ENCODE measurements at places on chromosomes 16 and 17.

GRCh38 chr16:88389621-88390160 lies 6.9 kb downstream of the ZNF469 start:
- no peak for DNase-seq

DNA sequence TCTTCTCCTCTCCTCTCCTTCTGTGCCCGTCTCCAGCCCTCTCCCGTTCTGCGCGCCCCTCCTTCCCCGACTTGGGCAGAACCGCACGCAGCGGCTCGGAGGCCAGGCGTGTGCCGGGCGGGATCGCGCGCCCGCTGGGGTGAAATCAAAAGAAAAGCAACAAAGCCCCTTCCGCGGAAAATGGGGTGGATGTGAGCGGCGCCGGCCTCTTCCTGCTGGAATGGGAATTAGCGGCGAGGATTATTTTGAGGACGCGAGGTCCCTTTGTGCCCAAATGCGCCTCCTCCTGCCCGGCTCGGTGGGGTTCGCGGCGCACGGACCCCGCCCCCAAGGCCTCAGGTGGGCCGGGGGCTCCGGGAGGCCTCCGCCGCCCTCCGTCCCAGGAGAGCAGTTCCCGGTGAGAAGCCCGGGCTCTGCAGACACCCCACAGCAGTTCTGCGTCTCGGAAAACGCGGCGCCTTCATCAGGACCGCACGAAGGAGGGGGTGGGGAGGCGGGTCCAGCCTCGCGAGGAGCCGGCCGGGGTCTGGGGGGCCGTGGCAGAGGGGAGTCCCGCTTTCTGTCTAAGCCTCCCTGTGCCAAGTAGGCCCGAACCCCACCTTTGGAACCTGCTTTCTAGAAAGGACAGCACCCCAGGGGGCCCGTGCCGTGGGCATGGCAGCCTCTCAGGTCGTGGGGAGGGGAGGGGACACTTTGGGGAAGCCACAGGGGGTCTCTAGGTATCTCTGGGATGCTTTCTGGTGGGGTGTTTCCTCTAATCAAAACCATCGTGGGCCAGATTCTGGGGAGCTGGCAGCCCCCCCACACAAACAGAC lies 91.0 kb upstream of the CBX4 start:
- DNase-seq, result no peak

GRCh38 chr16:89038221-89038721 lies 55.4 kb upstream of the ACSF3 start:
- no peak for DNase-seq

DNA sequence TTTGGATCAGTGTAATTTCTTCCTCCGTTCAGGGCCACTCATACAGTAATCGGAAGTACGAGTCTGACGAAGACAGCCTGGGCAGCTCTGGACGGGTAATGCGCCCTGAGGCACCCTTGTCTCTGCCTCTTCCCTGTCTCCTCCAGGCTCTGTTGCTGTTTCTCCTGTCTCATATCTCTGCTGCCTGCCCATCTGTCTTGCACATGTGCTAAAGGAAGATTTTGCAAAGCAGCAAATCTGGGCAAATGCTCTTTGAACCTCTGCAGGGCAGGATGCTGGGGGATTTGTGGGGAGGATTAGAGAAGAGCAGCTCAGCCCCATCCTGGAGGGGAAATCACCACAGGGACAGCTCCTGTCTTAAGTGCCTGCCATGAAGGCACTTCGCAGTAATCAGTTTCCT lies 32.4 kb upstream of the POLR3E start:
- DNase-seq, result no peak

DNA sequence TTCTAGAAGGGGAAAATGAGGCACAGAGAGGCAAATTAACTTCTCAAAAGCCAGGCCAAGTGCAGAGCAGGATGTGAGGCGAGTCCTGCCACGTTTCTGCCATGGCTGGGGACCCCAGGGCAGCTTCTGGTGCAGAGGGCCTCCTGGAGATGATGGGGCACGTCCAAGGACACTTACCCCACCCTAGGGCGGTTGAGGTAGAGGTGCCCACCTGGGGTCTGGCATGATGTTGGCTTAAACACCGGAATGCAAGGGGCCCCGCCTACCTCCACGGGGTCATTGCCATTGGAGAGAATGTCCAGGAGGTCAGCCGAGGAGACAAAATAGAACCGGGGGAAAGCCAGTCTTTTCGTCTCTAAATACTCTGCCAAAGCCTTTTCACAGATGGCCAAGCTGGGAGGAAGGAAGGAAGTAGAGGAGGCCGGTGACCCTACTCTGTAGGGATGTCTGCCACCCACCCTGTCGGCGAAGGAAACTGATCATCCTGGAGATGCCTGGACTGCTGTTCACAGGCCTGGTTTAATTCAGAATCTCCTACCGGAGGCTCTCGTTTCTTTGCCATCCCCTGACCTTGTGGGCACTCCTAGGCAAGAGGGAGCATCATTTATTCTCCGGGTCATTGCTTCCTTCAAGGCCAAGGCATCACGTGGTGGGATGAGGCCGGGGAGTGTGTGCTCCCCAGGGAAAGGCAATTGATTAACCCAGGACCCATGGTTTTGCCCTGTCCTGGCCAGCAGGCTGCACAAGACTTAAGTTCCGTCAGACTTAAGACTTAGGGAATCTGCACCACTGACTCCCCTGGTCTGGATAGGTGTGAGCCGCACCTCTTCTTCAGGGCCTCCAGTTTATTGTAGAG lies 70.5 kb downstream of the DNAH17 start:
- no peak for DNase-seq

GRCh38 chr16:66474750-66475199 lies 47.7 kb downstream of the BEAN1 start:
- no peak for DNase-seq

DNA sequence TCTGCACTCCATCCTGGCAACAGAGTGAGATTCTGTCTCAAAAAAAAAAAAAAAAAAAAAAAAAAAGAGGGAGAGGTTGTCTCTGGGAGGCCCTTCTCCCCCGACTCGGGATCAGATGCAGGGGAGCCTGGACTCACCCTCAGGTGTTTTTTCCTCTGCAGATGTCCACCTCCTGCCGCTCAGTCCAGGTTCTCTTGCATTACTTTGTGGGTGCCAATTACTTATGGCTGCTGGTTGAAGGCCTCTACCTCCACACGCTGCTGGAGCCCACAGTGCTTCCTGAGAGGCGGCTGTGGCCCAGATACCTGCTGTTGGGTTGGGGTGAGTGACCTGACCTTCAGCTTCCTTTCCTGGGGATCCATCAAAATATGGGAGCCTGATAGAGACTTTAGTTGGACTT lies 34.1 kb downstream of the GLP2R start:
- no peak for DNase-seq

GRCh38 chr17:28519236-28519635 lies 13.1 kb downstream of the FOXN1 start:
- DNase-seq, result no peak

- no peak for DNase-seq
These were observed 32.0 kb upstream of the B4GALNT2 start for GRCh38 chr17:49100601-49101000.

DNA sequence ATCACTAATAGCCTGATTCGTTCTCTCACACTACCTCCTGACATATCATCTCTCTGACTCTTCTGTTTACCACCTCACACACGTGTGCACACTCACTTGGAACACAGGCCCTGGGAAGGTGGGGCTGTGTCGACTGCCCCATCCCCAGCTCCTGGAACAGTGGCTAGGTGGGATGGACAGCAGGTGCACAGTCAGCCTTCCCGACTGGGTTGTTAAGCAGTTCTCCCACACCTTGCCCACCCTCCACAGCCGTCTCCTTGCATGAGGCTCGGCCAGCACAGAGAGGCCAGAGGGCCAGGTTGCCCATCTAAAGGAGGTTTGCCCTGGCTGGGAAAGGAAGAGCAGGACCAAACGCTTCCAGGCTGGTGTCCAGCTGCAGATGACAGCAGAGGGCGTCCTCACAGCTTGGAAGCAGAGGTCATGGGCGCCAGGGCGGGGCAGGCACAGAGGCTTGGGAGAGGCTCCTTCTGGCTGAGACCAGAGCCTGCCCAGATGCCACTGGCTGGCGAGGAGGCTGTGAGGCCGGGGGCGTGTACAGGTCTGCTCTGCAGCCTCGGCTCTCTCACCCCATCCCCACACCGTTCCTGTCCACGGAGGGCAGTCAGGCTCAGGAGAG lies 92.8 kb downstream of the AMFR start:
- no peak for DNase-seq

DNA sequence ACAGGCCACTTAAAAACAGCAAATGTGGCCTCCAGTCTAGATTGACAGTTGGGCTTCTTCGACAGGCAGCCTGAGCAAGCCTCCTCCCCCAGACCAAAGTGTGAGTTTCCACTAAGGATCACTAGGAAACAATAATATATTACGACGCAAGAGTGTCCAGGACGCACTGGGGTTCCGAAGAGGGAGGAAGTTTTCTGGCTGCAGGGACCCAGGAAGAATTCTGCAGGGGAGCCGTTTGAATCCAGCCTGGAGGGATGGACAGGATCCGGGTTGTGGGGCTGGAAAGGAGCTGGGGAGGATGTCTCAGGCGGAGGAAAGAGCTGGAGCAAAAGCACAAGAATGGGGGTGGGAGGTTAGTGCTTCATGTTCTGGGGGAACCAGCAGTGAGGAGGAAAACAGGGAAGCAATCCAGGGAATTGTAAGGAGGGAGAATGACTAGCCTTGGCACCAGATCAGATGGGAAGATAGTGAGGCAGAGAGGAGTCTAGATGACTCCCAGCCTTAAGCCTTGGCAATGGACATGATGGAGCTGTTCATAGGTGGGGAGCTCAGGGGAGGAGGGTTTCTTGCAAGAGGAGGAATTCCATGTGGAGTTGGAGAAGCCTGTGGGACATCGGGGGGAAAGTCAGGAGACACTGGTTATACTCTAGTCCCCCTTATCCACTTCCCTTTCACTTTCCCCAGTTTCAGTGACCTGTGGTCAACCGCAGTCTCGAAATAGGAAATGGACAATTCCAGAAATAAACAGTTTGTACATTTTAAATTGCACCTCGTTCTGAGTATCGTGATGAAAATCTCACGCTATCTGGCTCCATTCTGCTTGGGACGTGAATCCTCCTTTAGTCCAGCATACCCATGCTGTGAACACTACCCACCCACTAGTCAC lies 26.6 kb downstream of the NGFR start:
- no peak for DNase-seq

GRCh38 chr17:62140836-62141235 lies 75.8 kb upstream of the MED13 start:
- DNase-seq, result no peak

DNA sequence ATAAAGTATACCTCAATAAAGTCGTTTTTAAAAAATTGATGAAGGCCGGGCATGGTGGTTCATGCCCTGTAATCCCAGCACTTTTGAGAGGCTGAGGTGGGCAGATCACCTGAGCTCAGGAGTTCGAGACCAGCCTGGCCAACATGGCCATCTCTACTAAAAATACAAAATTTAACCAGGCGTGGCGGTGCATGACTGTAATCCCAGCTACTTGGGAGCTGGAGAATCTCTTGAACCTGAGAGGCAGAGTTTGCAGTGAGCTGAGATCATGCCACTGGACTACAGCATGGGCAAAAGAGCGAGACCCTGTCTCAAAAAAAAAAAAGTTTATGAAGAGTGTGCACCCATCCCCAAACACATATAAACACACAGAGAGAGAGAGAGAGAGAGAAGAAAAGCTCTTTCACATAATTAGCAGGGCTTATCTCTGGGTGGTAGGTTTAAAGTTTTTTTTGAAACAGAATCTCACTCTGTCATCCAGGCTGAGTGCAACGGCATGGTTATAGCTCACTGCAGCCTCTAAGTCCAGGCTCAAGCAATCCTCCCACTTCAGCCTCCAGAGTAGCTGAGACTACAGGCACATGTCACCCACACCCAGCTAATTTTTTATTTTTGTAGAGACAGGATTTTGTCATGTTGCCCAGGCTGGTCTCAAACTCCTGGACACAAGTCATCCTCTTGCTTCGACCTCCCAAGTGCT lies 3.0 kb downstream of the SREBF1 start:
- DNase-seq, result no peak

- DNase-seq, result no peak
These were observed 20.5 kb downstream of the ZNF385C start for GRCh38 chr17:42077755-42078154.

- no peak for DNase-seq
These were observed 41.3 kb downstream of the UBN1 start for GRCh38 chr16:4888428-4889135.

DNA sequence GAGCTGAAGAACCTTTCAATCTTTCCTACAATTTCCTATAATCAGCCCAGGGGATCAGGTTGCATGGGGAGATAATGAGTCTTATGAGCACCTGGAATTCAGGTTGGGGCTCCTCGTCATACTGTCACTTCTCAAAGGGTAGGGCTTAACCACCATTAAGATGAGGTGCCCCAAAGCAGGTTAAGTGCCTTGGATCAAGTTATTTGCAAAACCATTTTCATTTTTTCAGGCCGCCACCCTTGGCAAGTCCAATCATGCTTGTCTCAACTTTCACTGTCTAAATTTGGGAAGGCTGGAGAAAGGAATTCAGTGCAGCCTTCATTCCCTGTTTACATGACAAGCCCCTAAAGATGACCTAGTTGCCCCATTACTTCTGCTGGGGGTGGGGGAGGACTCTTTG lies 44.9 kb upstream of the TANGO6 start:
- no peak for DNase-seq

- DNase-seq, result no peak
These were observed 8.8 kb downstream of the GPR139 start for GRCh38 chr16:20064931-20065330.

- no peak for DNase-seq
These were observed 12.5 kb upstream of the DPEP1 start for GRCh38 chr16:89600956-89601355.

DNA sequence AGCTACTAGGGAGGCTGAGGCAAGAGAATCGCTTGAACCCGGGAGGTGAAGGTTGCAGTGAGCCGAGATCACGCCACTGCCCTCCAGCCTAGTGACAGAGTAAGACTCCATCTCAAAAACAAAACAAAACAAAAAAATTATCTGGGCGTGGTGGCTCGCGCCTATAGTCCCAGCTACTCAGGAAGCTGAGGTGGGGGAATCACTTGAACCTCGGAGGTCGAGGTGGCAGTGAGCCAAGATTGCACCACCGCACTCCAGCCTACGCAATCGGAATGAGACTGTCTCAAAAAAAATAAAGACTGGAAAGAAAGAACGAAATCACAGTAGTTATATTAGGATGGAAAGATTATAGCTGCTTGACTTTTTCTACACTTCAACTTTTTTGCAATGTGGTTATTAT lies 18.9 kb downstream of the COG1 start:
- DNase-seq, result no peak

GRCh38 chr17:83186751-83187421 lies 107.5 kb downstream of the METRNL start:
- DNase-seq, result no peak

- no peak for DNase-seq
These were observed 486.0 kb downstream of the KCNJ2 start for GRCh38 chr17:70655176-70655958.

GRCh38 chr16:28835864-28836760 lies 10.0 kb downstream of the TUFM start:
- DNase-seq, result no peak

- DNase-seq, result peak; percentile 89
These were observed 11.2 kb upstream of the CORO6 start for GRCh38 chr17:29633886-29634285.

GRCh38 chr17:81516439-81516838 lies 3.8 kb upstream of the ACTG1 start:
- DNase-seq, result no peak

All from foreskin melanocyte (primary cell).